ENCODE measurements at places on chromosomes 13 and 19.

- DNase-seq: no peak
These were observed 12.9 kb upstream of the TPT1 start for GRCh38 chr13:45353895-45354294.

DNA sequence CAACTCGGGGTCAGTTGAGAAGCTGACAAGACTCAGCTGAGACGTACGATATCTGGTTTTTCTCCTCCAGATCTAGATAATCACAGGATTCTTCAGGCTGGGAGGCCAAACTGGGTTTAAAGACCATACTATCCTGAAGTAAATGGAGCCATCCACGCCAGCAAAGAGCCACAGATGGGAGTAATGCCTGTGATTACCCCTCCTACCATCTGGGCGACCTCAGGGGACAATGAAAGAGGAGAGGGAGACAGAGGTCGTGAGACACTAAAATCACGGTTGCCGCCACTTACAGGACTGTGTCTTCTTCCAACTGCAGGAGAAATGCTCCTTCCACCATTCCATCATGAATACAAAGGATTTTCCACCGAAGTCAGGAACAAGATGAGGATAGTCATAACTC is 3.1 kb upstream of the NLRP13 start:
- DNase-seq: no peak

- DNase-seq: no peak
These were observed 455.4 kb downstream of the FGF14 start for GRCh38 chr13:101946401-101946800.

GRCh38 chr19:17105556-17105955 is 30.0 kb downstream of the MYO9B start:
- DNase-seq: no peak

DNA sequence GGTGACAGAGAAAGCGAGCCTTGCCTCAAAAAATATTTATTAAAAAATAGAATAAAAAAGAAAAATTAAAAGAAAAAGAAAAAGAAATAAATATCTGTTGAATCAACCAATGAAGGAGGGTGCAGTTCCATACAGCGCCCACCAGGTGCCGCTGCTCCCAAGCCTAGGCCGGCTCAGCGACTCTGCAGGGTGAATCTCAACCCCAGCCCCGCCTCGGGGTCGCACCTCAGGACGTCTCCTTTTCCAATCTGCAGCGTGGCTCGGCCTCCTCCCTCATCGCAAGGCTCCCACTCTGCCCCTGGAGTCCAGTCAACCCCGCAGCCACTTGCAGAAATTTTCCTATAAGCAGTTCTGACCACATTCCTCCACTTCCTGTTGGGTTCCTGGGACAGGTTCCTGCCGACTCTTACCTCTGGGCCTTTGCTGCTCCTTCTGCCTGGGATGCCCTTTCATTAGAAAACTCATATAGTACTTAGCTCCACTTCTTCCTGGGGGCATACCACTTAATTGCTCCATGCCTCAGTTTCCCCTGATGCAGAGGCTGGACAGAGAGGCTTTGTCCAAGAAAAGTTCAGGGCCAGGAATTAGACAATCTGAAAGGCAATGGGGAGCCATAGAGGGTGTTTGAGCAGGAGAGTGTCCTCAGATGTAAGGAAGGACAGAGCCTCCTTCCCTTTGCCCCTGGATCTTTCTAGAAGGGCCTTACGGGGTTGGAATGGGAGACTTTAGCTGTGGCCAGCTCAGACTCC is 24.3 kb downstream of the NFILZ start:
- DNase-seq: no peak

Data from stimulated activated CD8-positive, alpha-beta memory T cell treated with anti-CD3 and anti-CD28 coated beads, Interleukin-7, amount 100 ng/mL, for 48 hours (primary cell).